Activated CD8-positive, alpha-beta memory T cell treated with anti-CD3 and anti-CD28 coated beads for 36 hours (primary cell): ENCODE measurements at places on chromosomes 1 and 21. TPM values are rescaled to one million over a fixed set of nuclear protein-coding genes. Genes with fewer than 3 reads are reported as not detected.

The TSNAX gene
- 47.6 TPM for total RNA-seq

The BRINP2 gene
- total RNA-seq = not detected

The COL9A2 gene
- total RNA-seq = 4.9 TPM

The UBE2U gene
- total RNA-seq = not detected

The C1orf210 gene
- not detected for total RNA-seq

The RNU1-3 gene
- total RNA-seq = 1,003 TPM

The PLEKHN1 gene
- total RNA-seq = 3.8 TPM

The RBP7 gene
- not detected for total RNA-seq

The ECM1 gene
- total RNA-seq = 1.5 TPM

The UBIAD1 gene
- total RNA-seq = 38.6 TPM

The MPL gene
- not detected for total RNA-seq

The CFHR2 gene
- not detected for total RNA-seq

The TINAGL1 gene
- total RNA-seq = not detected

The HLX gene
- total RNA-seq = not detected

The TNFRSF9 gene
- 263 TPM for total RNA-seq

The PCSK9 gene
- total RNA-seq = not detected
